ENCODE measurements at places on chromosomes 5 and 9. TPM values are rescaled to one million over a fixed set of nuclear protein-coding genes. Genes with fewer than 3 reads are reported as not detected.

Gene SOHLH1
- total RNA-seq, result not detected

- DNase-seq, result no peak
- no peaks in the 10 kb centered on the region for H3K4me1 ChIP-seq
- H3K36me3 ChIP-seq, result peaks cover 4% of the 10 kb centered on the region
- no peak overlapping the region for H3K27ac ChIP-seq
These were observed 85.2 kb downstream of the ARSB start for GRCh38 chr5:78899922-78900362.

Gene XRCC4
- 7.7 TPM for total RNA-seq

Gene ARL14EPL
- total RNA-seq, result not detected

DNA sequence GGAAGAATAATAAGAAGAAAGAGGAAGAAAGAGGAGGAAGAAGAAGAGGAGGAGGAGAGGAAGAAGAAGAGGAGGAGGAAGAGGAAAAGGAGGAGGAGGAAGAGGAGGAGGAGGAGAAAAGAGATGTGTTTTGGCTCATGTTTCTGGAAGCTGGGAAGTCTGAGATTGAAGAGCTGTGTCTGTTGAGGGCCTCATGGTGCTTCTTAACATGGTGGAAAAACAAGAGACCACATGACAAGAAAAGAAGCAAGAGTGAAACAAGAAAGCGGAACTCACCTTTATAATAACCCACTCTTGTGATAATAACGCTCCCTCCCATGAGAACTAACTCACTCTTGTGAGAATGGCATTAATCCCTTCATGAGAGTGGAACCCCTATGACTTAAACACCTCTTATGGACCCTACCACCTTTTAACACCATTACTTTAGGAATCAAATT is 36.1 kb upstream of the RANBP6 start:
- peak overlapping the region; percentile 60 for H3K27ac ChIP-seq
- H3K4me1 ChIP-seq, result peaks cover 11% of the 10 kb centered on the region
- no peaks in the 10 kb centered on the region for H3K27me3 ChIP-seq
- no peak overlapping the region for H3K4me3 ChIP-seq
- peak; percentile 70 for DNase-seq

Gene SPINK5
- total RNA-seq, result not detected

Gene SAXO1
- not detected for total RNA-seq

GRCh38 chr5:144004146-144004545 is 166.3 kb downstream of the YIPF5 start:
- no peak overlapping the region for H3K27ac ChIP-seq
- no peaks in the 10 kb centered on the region for H3K27me3 ChIP-seq
- DNase-seq, result no peak
- H3K36me3 ChIP-seq, result no peaks in the 10 kb centered on the region
- H3K4me3 ChIP-seq, result no peak overlapping the region

GRCh38 chr9:14037331-14037730 is 276.6 kb downstream of the NFIB start:
- DNase-seq, result no peak
- no peak overlapping the region for H3K27ac ChIP-seq
- H3K36me3 ChIP-seq, result no peaks in the 10 kb centered on the region
- no peak overlapping the region for H3K4me3 ChIP-seq
- H3K27me3 ChIP-seq, result no peaks in the 10 kb centered on the region

Gene PCDHB2
- not detected for total RNA-seq

DNA sequence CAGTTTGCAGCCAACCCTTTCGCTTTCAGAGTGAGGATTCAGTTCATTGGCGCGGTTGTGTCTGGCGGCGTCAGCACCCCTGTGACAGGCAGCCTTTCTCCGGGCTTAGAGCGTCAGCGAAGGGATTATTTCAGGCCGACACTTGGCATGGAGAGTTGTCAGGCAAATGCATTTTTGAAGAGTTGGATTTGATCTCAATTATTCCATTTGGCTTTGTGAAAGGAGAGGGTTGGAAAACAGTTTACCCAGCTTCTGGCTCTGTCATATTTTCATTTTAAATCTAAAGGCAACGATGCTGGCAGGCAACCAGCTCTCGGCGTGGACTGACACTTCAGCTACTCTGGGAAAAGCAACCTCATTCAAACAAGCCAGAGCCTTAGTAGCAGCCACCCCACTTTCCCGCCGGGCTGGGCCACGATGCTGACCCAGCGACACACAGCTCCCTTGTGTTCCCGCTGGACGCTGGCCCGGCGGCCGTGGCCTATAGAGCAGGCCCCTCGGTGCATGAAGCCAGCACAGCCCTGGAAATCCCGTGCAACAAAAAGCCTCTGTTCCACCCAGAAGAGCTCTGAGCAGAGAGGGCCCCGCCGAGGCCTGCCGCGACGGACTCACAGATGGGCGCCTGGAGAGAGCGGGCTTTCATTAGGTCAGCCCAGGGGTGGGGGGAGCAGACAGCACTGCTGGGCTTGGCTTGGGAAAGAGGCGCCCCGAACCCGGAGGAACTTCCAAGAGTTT is 28.9 kb upstream of the LPCAT1 start:
- H3K36me3 ChIP-seq, result no peaks in the 10 kb centered on the region
- no peaks in the 10 kb centered on the region for H3K4me1 ChIP-seq
- no peak for DNase-seq
- no peaks in the 10 kb centered on the region for H3K27me3 ChIP-seq
- no peak overlapping the region for H3K27ac ChIP-seq

DNA sequence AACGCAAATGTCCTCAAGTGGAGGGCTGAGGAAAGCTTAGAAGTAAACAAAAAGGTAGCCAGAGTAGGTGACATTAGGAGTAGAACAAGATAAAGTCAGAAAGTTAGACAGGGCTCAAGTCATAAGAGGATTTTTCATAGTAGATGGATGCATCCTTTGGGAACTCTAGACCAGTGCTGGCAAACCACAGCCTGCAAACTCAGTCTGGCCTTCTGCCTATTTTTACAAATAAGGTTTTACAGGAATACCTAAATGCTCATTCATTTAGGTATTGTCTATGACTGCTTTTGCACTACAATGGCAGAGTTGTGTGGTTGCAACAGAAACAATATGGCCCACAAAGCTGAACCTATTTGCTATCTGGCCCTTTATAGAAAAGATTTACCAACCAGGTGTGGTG is 116.0 kb upstream of the HMHB1 start:
- H3K4me3 ChIP-seq, result no peak overlapping the region
- no peaks in the 10 kb centered on the region for H3K27me3 ChIP-seq
- H3K27ac ChIP-seq, result no peak overlapping the region

Gene SNX24
- 7.9 TPM for total RNA-seq

GRCh38 chr9:132505991-132506655 is 76.3 kb upstream of the BARHL1 start:
- H3K36me3 ChIP-seq, result no peaks in the 10 kb centered on the region
- no peak overlapping the region for H3K4me3 ChIP-seq
- DNase-seq, result no peak
- no peak overlapping the region for H3K27ac ChIP-seq
- peaks cover 12% of the 10 kb centered on the region for H3K4me1 ChIP-seq

Gene SVEP1
- total RNA-seq, result not detected

GRCh38 chr5:13328316-13328715 is 616.2 kb downstream of the DNAH5 start:
- no peaks in the 10 kb centered on the region for H3K27me3 ChIP-seq
- no peak overlapping the region for H3K27ac ChIP-seq
- H3K4me3 ChIP-seq, result no peak overlapping the region
- DNase-seq, result no peak
- H3K36me3 ChIP-seq, result no peaks in the 10 kb centered on the region

Gene CCNO
- total RNA-seq, result not detected

DNA sequence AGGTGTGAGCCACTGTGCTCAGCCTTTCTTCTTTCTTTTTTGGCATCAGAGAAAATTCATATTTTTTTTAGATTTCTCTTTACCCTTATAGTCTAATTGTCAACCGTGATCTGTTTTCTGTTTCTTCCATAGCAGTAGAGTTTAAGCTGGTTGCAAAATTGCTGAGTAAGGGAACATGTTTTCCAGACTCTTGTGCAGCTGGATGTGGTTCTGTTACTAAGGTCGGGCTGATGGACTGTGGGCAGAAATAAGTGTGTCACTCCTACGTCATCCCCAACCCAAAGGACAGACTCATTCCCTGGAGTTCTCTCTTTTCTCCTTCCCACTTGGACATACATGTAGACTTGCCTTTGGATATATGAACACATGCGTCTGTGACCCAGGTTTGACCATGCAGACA is 64.1 kb upstream of the GOLM1 start:
- no peak overlapping the region for H3K4me3 ChIP-seq
- no peak for DNase-seq
- no peak overlapping the region for H3K27ac ChIP-seq
- no peaks in the 10 kb centered on the region for H3K27me3 ChIP-seq

- no peaks in the 10 kb centered on the region for H3K36me3 ChIP-seq
- no peaks in the 10 kb centered on the region for H3K4me1 ChIP-seq
- no peak for DNase-seq
- no peak overlapping the region for H3K4me3 ChIP-seq
- no peaks in the 10 kb centered on the region for H3K27me3 ChIP-seq
- no peak overlapping the region for H3K27ac ChIP-seq
These were observed 6.9 kb upstream of the PDLIM4 start for GRCh38 chr5:132250547-132250946.

GRCh38 chr9:72092820-72093219 is 32.4 kb upstream of the C9orf57 start:
- H3K4me1 ChIP-seq, result no peaks in the 10 kb centered on the region
- no peak overlapping the region for H3K27ac ChIP-seq
- no peak for DNase-seq
- H3K27me3 ChIP-seq, result no peaks in the 10 kb centered on the region

DNA sequence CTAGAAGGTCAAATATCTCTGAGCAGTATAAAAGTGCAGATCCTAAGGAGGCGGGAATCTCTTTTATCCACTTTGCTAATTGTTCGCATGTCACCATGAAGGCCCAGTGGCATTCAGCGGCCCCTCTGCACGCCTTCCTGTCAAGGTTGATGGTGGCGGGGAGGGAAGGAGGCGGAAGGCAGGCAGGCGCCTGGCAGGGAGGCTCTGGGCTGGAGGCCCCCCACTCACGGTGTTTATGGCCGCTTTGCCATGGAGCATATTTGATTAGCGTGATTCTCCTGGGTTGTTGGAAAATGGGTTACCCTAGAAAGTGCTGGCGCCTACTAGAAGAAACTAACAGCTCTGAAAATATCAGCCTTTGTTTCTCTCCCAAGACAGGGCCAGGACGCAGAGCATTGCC is 209.6 kb downstream of the FSTL4 start:
- no peaks in the 10 kb centered on the region for H3K36me3 ChIP-seq
- no peak for DNase-seq
- H3K27ac ChIP-seq, result no peak overlapping the region
- no peaks in the 10 kb centered on the region for H3K27me3 ChIP-seq
- no peak overlapping the region for H3K4me3 ChIP-seq
- peaks cover 15% of the 10 kb centered on the region for H3K4me1 ChIP-seq

DNA sequence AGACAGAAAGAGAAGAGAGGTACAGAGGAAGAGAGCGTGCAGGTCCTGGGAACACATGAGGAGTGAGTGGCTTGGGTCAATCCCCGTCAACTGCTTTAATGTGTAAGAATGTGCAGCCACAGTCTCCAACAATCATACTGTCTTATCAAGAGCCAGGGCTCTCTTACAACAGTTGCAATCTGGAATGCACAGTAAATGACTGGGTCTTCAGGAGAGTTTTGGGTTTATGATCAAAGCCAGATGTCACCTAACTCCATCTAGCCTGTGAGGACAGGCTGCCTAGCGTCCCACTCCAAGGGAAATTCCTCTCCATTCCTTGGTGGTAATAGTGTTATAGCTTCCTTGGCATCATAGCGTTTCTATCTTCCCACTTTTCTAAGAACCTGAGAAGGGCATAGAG is 75.0 kb upstream of the TRIO start:
- no peaks in the 10 kb centered on the region for H3K36me3 ChIP-seq
- no peaks in the 10 kb centered on the region for H3K27me3 ChIP-seq
- no peaks in the 10 kb centered on the region for H3K4me1 ChIP-seq
- DNase-seq, result no peak
- H3K27ac ChIP-seq, result no peak overlapping the region

- no peaks in the 10 kb centered on the region for H3K36me3 ChIP-seq
- no peak overlapping the region for H3K27ac ChIP-seq
- peaks cover 29% of the 10 kb centered on the region for H3K4me1 ChIP-seq
- DNase-seq, result peak; percentile 85
- no peak overlapping the region for H3K4me3 ChIP-seq
- H3K27me3 ChIP-seq, result no peaks in the 10 kb centered on the region
These were observed 7.9 kb downstream of the AK1 start for GRCh38 chr9:127869310-127870152.

DNA sequence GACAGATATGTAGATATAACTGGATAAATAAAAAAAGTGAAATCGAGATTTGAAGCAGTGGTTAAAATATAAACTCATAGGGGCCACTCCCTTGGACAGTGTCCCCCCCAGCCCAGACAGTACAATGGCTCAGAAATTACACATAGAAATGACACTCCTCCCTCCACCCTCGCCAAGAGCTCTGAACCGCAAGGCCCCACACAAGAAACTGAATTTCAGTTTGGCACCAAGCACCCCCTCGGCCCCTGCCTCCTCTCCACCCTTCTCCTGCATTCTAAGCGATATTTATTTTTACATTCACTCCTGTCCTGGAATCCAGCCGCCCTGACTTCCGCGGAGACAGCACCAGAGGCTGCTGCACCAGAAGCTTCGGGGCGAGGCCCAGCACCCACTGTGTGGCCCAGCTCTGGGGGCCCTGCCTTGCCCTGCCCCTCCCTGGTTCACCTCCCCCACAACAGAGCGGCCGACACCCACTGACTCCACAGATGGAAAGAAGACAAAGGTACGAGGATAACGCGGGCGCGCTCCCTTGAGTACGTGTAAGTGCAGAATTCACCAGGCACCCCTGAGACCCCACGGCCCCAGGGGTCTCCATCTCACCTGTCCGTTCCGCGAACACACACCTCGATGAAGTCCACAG is 11.0 kb downstream of the STC2 start:
- H3K4me3 ChIP-seq, result no peak overlapping the region
- H3K27ac ChIP-seq, result no peak overlapping the region
- peaks cover 10% of the 10 kb centered on the region for H3K27me3 ChIP-seq
- DNase-seq, result no peak
- H3K36me3 ChIP-seq, result no peaks in the 10 kb centered on the region

Gene APBA1
- total RNA-seq, result 0.34 TPM

- no peak overlapping the region for H3K4me3 ChIP-seq
- H3K27me3 ChIP-seq, result no peaks in the 10 kb centered on the region
- H3K36me3 ChIP-seq, result no peaks in the 10 kb centered on the region
- H3K4me1 ChIP-seq, result no peaks in the 10 kb centered on the region
- no peak for DNase-seq
- no peak overlapping the region for H3K27ac ChIP-seq
These were observed 12.6 kb upstream of the DPYSL3 start for GRCh38 chr5:147522435-147522834.

Gene TMEM252
- total RNA-seq, result not detected
